Activated naive CD4-positive, alpha-beta T cell treated with anti-CD3 and anti-CD28 coated beads, Interleukin-2, amount 10 ng/mL, durations not matched to agents 7 days and 5 days (primary cell): ENCODE measurements at places on chromosomes 4 and X.

DNA sequence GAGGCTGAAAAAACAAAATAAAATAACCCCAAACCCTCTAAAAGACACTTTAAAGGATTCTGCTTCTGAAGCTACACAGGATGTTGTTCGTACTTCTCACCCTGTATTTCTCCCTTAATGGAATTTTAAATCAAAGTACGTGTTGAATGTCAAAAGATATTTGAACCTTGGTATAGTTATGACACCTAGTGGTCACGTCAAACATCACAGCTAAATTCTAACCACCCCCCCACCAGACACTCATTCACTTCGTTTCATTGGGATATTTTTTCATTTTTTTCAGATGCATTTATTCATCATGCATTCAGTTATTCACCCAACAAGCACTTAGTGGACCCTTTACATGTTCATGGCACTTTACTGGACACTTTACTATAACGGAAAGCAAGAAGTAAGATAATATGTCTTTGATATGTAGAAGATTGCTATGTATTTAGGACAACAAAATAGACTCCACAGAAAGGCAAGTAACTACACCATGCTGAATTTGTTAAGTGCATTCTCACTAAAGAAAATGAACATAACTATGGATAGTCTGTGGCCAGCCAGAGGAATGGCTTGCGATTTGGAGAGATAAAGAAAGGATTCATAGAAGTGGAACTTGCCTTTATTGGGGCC is 62.5 kb upstream of the GPR174 start:
- DNase-seq: peak; percentile 39

- DNase-seq: no peak
Measured at GRCh38 chr4:158159054-158159717, 13.6 kb downstream of the GASK1B start.

GRCh38 chr4:158714937-158715336 is 8.3 kb downstream of the PPID start:
- no peak for DNase-seq

DNA sequence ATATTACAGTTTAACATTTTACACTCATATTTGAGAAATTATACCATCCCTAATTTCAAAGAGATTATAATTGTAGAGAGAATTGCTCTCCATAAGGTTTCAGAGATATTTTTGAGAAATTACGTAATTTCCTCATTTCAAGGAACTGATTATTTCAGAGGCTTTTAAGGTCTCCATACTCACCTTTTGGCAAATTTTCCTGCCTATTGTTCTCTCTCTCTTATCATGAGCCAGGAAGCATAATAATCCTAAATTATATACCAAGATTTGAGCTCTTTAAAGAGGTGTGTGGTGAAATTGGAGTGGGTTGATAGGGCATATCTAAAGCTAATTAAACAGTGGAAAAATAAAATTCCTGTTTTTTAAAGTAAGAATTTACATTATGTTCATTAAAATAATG is 248.9 kb upstream of the FTHL17 start:
- DNase-seq: no peak

DNA sequence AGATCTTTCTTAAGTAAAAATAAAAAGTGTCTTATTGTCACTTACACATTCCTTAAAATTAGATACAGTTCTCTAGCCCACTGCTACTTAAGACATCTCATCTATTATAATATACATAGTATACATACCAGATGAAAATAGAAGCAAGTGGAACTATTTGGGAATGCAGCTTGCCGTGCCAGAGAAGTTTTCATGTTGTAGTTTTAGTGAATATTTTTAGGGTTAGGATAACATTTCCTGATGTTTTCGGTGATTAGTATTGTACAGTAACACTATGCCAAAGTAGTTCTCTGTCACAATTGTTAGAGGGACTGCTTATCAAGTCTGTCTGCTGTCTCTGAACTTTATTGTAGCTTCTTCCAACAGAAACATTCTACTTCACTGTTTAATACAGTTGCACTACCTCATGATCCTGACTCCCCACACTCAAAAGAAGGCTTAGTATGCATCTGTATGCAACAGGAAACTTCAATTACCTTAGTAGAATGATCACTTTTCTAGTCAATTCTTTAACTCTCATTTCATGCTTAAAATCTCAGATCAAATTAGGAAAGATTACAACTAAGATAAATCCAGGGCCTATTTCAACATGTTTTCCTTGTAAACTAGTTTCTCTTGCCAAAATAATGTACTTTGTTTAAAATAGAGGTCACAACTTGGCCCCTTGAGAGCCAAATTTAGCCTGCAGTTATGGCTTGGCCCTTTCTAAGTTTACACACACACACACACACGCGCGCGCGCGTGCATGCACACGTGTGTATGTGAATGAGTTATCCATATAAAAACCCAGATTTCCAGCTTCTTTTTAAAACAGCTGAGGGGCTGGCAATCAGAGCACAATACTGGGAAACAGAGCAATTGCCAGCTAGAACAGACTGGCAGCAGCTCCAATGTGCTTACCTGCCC is 42.3 kb upstream of the SRPX start:
- no peak for DNase-seq

DNA sequence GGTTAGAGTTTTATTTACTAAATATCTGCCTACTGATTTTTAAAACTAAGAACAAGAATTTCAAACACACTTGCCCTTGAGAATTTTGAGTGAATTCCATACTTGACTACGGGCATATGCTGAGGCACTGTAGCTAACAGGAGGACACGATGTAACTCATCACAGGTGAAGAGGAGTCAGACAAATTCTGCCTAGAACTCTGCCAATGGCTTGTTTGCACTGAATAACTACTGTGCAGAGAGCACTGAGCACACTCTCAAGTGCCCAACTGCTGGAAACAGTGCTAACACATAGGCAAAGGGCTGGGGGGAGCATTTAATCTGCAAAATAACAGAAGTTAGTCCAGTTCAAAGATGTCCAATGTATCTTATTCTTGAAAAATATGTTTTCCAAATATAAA is 104.4 kb downstream of the WDFY3 start:
- DNase-seq: no peak

DNA sequence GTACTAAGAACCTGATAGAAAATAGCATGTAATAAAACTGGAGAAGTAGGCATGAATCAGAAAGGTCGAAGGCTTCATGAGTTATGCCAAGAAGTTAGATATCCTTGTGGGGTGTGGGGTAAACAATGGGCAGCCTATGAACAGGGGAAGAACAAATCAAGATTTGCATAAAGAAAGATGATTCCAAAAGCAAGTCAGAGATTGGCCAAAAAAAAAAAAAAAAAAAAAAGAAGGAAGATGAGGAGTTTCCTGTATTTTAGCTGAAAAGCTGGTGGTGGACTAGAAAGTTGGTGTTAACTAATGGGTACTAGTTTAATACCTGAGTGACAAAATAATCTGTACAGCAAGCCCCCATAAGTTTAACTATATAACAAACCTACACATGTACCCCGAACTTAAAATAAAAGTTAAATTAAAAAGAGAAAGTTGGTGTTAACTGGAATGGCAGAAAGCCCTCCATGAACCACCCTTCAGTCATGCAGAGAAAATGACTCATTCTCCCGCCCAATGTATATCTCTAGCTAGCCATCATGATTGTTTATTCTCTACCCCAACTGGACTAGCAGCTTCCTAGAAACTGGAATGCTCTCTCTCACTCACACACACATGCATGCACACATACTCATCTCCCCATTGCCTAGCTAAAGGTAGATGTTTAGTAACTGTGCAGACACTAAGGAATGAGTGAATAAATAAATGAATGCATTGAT is 41.7 kb downstream of the ATP11C start:
- DNase-seq: no peak
